ENCODE measurements at places on chromosomes 6 and 20.
A peak's percentile ranks its signal among the peaks of the same experiment; 100 is the strongest.

- DNase-seq = no peak
Measured at GRCh38 chr6:47438481-47439347, 38.9 kb upstream of the CD2AP start.

GRCh38 chr6:36983538-36983937 lies 2.5 kb downstream of the MTCH1 start:
- no peak for DNase-seq

GRCh38 chr6:85660181-85660611 lies 17.5 kb upstream of the SYNCRIP start:
- no peak for DNase-seq

DNA sequence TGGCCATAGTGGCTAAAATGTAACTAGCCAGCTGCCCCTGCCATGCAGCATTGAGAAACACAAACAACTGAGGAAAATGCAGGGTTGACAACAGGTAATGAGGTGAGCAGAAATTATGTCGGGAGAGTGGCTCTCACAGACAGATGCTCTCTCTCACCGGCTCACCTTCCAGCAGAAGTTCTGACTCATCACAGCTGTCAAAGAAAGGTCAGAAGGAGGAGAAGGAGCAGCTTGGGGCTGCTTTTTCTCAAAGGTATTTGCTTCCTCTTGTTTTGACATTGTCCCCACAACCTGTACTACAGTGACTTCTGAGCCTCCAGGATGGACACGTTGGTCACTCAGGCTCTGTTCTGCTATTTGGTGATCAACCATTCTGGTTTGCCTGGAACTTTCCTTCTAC lies 190.5 kb upstream of the HEY2 start:
- DNase-seq = no peak

DNA sequence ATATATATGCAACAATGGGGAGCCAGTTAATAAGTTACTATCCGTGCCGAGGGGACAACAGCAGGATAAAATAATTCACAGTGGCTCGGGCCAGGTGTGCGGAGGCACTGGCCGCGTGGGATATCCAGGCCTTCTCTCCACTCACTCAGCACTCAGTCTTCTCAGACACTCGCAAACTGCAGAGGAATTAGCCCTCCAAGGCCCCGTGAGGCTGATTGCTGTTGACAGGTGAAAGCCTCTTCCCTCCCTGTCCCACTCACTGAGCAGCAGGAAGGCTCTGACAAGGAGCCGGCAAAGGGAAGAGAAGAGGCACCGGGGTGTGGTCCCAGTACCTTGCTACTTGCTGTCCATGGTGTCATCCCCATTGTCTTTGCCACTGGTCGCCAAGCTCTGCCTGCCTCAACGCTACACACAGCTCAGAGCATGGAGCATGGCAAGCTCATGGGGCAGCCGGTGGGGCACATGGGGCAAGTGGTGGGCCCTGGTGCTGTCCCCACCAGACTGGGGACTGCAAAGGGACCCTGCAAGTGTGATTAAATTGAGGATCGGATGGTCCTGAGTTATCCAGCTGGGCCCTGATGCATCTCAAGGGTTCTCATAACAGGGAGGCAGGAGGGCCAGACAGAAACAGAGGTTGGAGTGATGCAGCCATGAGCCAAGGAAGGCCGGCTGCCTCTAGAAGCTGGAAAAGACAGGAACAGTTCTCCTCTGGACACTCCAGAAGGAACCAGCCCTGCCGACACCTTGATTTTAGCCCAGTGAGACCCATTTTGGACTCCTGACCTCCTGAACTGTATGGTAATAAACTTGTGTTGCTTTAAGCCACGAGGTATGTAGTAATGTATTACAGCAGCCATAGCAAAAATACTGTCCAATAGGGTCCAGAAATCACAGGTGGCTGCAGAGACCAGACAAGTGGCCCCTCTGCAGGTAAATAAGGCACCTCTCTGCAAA lies 119.7 kb downstream of the PSMB1 start:
- DNase-seq = no peak

- no peak for DNase-seq
Measured at GRCh38 chr6:134529921-134530320, 212.0 kb upstream of the SGK1 start.

DNA sequence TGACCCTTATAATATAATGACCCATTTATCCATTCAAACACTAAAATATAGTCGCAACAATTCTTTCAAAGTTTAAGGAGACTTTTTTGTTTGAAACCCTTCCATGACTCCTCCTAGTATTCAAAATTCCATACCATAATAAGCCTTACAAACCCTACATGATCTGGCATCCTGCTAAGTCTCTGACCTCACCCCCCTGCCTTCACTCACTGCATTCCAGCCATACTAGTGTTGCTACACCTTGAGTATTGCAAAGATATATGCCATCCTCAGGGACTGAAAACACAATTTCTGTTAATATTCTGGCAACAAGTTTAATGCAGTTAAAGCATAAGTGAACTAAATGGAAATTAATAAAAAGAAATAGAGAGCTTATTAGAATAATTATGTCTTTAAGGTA lies 168.4 kb downstream of the EYS start:
- no peak for DNase-seq

- no peak for DNase-seq
Measured at GRCh38 chr6:46819561-46819960, 26.4 kb downstream of the MEP1A start.

GRCh38 chr20:568673-569415 lies 25.3 kb upstream of the CSNK2A1 start:
- DNase-seq = no peak

DNA sequence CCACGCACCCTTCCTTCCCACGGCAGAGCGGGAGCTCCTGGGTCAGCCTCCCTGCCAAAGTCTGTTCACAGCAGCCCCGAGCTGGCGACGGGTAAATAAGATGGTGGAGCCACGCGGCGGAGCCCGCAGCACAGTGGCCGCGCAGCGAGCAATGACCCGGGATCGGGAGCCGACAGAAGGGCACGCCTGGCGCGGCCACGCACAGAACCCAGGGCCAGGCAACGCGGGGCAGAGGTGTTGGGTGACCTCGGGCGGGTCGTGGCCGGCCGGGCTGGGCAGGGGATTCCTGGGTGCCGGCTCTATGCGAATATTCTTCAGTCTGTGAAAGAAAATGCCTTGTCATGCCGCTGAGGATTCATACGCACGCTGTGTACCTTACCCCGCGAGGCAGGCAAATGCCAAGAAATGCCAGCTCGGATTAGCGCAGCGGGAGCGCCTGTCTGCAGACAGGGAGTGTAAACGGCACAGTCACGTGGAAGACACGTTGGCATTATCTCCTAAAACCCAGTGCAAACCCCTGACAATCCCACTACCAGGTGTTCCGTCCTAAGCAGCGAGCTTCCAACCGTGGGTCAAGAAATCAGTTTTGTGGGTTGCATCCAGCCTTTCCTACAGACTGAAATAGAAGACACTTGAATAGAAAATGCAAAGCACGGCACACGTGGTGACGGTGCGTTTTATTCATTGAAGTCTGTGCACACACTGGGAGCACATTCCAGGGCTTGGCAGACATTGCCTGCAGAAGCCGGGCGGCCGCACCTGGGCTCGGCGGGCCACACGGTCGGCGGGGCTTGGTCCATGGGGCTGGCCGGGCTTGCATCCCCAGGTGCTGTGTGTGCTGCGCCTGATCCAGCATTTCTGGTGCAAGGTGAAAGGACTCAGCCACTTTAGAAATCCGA lies 18.3 kb downstream of the CHRNA4 start:
- DNase-seq = no peak

DNA sequence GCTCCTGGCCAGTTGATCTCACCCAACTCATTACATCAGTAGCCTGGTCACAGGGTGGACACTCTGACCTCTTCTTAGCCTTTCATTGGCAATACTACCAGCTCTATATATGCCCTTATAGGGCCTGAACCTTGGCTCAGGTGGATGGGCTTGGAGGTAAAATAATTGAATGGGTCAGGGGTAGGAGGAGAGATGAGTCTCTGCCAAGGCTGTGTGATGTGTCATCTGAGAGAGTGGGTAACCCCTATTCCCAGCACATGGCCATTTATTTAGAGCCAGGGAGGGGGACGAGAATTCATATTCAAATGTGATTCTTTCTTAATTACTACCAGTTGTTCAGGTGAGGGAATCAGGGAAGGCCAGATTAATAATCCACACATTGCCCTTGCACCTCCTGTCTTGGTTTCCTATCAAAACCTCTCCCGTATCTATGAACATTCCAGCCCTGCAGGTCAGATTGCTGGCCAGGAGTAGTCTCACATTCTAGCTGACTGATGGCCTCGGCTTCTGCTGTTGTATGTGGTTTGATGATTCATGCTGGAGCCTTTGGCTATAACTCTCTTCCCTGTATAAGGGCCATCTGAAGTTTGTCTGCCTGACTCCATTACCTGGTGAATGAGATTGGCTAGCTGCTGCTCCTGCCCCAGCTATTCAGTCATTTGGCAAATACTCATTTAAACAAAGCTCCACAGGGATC lies 13.4 kb downstream of the C20orf173 start:
- no peak for DNase-seq

DNA sequence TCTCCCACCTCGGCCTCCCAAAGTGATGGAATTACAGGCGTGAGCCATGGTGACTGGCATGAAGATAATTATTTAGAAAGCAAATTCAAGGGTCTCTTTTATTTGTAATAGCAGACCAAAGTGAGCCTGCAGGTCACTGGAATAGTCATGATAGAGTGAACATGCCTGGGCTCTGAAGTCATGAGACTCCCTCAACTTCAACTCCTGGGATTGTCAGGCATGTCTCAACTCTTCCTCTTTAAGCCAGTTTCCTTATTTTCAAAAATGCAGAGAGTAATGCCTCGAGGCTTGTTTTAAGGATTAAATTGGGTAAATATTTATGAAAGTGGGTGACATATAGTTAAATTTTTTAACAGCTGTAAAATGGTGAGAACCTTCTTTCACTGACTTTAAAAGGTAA lies 22.7 kb upstream of the HECA start:
- no peak for DNase-seq

- DNase-seq = no peak
Measured at GRCh38 chr6:89066940-89067646, 13.5 kb upstream of the PNRC1 start.

- DNase-seq = no peak
Measured at GRCh38 chr6:7805078-7805849, 79.4 kb downstream of the BMP6 start.

- DNase-seq = peak; percentile 81
Measured at GRCh38 chr6:25556516-25556915, 95.5 kb upstream of the SCGN start.

GRCh38 chr6:90646940-90647339 lies 60.1 kb upstream of the MAP3K7 start:
- no peak for DNase-seq

- DNase-seq = no peak
Measured at GRCh38 chr6:136510782-136511181, 39.4 kb downstream of the MAP7 start.

DNA sequence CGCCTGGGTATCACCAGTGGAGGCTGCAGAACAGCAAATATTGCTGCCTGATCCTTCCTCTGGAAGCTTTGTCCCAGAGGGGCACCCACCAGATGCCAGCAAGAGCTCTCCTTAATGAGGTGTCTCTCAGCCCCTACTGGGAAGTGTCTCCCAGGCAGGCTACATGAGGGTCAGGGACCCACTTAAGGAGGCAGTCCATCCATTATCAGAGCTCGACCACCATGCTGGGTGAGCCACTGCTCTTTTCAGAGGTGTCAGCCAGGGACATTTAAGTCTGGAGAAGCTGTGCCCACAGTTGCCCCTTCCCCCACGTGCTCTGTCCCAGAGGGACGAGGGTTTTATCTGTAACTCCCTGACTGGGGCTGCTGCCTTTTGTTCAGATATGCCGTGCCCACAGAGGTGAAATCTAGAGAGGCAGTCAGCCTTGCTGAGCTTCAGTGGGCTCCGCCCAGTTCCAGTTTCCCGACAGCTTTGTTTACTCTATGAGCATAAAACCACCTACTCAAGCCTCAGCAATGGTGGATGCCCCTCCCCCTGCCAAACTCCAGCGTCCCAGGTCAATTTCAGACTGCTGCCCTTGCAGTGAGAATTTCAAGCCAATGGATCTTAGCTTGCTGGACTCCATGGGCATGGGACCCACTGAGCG lies 25.9 kb upstream of the AIG1 start:
- DNase-seq = no peak

- DNase-seq = no peak
Measured at GRCh38 chr6:328924-329323, 36.6 kb downstream of the DUSP22 start.

DNA sequence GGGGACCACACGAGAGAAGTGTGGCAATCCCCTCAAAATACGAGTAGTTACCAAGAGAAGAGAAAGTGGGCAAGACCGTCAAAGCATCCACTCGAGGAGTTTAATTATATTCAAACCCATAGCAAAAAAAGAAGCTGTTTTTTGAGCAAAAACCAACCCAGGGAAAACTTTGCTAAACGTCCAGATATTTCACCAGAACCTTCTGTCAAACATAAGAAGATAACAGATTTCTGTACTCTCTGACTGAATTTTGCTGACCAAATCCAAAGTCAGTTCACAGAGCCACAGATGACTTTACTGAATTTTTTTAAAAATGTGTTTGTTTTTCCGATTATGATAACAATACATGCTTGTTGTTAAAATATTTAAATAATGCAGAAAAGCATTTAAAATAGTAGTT lies 145.6 kb upstream of the PTPN1 start:
- no peak for DNase-seq

DNA sequence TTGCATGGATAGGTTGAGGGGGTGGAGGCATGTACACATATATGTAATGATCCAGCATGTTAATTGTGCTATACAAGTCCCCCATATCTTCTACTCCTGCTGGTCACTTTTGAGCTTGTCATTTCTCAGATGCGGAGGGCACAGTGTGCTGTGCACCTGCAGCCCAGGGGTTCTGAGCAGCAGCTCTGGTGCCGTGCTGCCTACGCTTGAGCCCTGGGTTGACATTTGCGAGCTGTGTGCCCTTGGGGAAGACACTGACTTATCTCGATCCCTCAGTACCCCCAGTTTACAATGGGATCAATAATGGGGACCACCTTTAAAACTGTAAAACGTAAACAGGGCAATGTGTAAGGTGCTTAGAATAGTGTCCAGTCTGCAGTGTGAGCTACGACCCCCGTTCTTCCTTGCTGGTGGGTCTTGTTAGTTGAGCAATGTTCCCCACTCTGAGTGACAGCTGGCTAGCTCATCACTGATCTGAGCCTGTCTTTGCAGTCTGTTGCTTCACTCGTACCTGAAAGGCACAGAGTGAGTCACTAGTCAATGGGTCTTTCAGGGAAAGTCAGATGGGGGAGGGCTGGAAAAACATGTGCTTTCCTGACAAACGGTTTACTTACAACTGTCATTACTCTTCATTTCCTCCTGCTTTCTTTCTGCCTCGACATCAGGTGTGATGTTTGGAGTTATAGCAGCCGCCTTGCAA lies 91.7 kb downstream of the SLC2A10 start:
- DNase-seq = no peak

Measured in stimulated activated CD4-positive, alpha-beta T cell treated with anti-CD3 and anti-CD28 coated beads, Interleukin-12 subunit alpha, Interleukin-12 subunit beta, amount 100 ng/mL, for 4 hours (primary cell).